ENCODE measurements at places on chromosomes 12 and 14.

- DNase-seq, result no peak
Measured at GRCh38 chr12:88388566-88389540, 191.4 kb downstream of the KITLG start.

DNA sequence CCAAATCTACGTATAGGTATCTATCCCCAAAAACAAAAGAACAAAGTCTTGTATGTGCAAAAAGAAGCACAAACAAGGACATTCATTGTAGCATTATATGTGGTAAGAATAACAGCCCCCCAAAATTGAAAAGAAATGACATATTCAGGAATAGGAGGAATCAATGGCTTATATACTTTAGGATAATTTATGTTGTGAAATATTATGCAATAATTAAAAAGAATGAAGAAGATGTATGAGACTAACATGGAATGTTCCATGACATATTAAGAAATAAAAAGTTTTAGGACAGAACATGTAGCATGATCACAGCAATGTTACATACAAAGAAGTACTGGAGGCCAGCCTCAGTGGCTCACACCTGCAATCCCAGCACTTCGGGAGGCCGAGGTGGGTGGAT is 9.1 kb downstream of the SMCO2 start:
- DNase-seq, result no peak

GRCh38 chr12:72201457-72201856 is 70.7 kb upstream of the TRHDE start:
- no peak for DNase-seq

- no peak for DNase-seq
Measured at GRCh38 chr14:36684946-36685345, 23.3 kb downstream of the PAX9 start.

GRCh38 chr12:95544756-95545155 is 6.5 kb downstream of the USP44 start:
- no peak for DNase-seq
